ENCODE measurements at places on chromosomes 1 and 21. TPM values are rescaled to one million over a fixed set of nuclear protein-coding genes. Genes with fewer than 3 reads are reported as not detected.
A peak's percentile ranks its signal among the peaks of the same experiment; 100 is the strongest.

LSM10 gene
- total RNA-seq = 52.7 TPM

XPR1 gene
- total RNA-seq = 147 TPM

- DNase-seq = no peak
Measured at GRCh38 chr1:189253601-189254350, 1223.9 kb downstream of the BRINP3 start.

GRCh38 chr21:28229814-28230213 lies 762.9 kb downstream of the LTN1 start:
- no peak for DNase-seq

MYOG gene
- 0.16 TPM for total RNA-seq

GRCh38 chr21:44874240-44874496 lies 678 bp upstream of the PTTG1IP start:
- DNase-seq = no peak

DNA sequence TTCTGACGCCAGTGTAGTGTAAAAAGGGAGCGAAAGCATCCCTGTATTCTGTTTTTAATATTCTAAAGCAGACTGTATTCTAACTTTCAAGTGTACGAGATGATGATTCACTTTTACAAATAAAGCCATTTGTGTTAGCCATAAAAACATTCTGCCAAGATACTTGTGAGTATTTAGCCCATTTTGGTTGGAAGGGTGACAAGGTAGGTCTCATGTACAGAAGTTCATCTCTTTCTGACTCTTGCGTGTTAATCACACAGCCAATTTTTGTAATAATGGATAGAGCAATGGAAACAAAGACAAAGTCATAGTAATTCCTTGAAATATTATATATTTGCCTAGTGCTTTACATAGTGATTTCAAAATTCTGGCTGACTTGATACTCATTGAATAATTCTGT lies 125.3 kb upstream of the GREM2 start:
- no peak for DNase-seq

BTBD19 gene
- total RNA-seq = 4.4 TPM

DNA sequence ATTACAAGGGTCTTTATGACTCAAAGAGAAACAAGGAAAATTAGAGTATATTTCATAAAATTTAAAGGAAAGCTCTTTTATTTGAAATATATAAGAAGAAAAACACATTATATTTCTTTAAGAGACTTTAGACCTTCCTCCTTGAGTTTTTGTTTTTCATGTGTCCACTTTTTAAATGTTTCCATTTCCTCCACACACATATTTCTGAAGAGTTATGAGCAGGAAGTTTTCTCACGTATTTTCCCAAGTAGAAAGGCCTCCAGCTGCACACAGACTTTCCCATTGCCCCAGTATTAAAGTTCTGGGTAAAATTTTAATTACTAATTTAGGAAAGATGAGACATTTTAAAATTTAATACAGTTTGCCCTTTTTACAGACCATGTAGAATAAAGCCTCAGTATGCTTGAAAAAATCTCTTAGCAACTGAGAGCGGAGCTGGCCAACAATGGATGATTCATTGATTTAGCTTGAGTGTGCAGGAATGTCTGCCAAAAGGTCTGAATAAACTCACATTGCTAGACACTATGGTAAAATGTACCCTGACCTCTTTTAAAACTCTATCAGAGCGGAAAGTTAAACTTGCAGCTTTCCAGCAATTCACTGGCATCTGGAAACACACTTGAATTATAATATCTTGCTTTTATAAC lies 57.9 kb downstream of the DDAH1 start:
- no peak for DNase-seq

DNA sequence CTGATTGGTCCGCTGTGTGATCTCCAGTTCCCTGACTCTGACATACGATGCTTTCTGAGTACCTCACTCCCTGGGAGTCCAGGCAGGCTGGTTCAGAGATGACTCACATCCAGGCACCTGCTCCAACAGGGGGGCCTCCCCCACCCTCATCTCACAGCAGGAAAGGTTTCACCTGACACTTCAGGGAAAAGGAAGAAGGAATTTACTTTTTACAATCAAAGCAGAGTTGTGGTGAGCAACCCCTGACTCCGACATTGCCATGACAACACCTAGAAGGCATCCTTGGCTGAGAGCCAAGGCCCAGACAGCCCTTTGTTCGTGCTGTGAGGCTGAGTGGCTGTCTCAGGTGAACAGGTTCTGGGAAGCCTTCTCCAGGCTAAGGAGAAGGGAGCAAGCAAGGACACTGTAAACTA lies 164.6 kb upstream of the GJB5 start:
- DNase-seq = peak; percentile 31

Measured in cardiac septum (tissue), 1 donor.